ENCODE measurements at places on chromosomes 5 and 9. TPM values are rescaled to one million over a fixed set of nuclear protein-coding genes. Genes with fewer than 3 reads are reported as not detected.
A peak's percentile ranks its signal among the peaks of the same experiment; 100 is the strongest.

The PFN3 gene
- total RNA-seq = not detected

The ORM2 gene
- 1.0 TPM for total RNA-seq

The MARCOL gene
- total RNA-seq = 0.82 TPM

The AHRR gene
- total RNA-seq = 2.3 TPM

The ZNF462 gene
- 48.7 TPM for total RNA-seq

The NEUROG1 gene
- total RNA-seq = not detected

The BARHL1 gene
- total RNA-seq = not detected

The PCDHGA4 gene
- 0.90 TPM for total RNA-seq

The POLK gene
- 17.6 TPM for total RNA-seq

The FRMPD1 gene
- total RNA-seq = 1.1 TPM

The CCNH gene
- total RNA-seq = 49.4 TPM

The PRUNE2 gene
- total RNA-seq = 48.2 TPM

The INSYN2B gene
- total RNA-seq = 0.16 TPM

The PAX5 gene
- total RNA-seq = not detected

The ZNF79 gene
- total RNA-seq = 5.1 TPM

The MCTP1 gene
- 6.8 TPM for total RNA-seq

The ADAMTSL2 gene
- total RNA-seq = 2.7 TPM

The FAXDC2 gene
- 18.1 TPM for total RNA-seq

The TMC1 gene
- 0.77 TPM for total RNA-seq

- DNase-seq = no peak
Observed at GRCh38 chr5:19044311-19044710, 943.7 kb downstream of the CDH18 start.

DNA sequence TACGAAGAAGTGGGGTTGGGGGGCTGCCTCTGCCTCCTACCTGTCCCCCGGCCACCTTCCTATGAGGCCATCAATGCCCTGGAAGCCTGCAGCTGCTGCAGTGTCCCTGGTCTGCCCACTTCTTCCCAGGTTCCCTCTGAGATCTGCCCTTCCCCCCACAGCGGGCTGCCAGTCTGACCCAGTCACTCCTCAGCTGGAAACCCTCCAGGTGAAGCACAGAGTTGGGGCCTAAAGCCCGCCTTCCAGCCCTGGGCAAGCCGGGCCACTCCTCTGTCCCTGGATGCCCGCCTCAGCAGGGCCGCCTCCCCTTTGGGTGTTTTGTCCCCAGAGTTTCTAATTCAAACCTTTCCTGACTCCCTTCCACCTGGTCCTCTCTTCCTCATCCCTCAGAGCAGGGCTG is 137.0 kb downstream of the RXRA start:
- DNase-seq = no peak

- DNase-seq = no peak
Observed at GRCh38 chr9:70421272-70422180, 7.1 kb upstream of the KLF9 start.

DNA sequence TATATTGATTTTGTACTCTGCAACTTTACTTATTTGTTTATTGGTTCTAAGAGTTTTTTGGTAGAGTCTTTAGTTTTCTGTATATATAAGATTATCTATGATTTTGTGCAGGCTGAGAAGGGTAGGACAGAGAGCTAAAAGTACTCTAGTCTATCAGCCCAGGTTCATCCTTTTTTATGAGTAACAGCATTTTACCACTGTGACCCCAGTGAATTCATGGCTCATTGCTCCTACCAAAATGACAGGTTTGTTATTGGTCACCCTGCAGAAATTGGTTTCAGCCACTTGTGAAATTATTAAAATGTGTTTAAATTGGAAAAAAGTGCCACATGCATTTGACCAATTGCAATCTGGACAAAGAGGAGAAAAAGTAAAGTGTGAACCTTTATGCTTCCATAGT is 421.4 kb upstream of the DAB2 start:
- DNase-seq = no peak

- DNase-seq = no peak
Observed at GRCh38 chr5:6166698-6167394, 211.5 kb downstream of the MED10 start.

DNA sequence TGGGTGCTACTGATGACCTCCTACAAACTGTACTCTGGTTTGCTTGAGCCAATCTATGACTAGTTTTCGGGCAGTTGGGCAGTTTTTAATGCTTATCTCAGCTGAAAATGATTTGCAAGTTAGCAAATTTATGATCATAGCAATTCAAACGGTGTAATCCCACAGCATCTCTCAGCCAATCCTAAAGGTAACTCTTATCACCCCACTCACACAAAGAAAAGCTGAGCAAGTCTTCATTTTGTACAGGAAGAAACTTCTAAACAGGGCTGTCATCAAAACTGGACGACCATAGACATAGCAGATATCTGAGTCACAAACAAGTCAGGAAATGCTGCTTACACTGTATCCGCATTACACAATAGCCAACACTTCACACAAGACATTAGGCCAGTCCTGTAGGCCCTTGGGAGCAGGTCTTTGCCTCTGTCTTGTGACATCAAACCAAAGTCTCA is 2.6 kb upstream of the ENC1 start:
- DNase-seq = no peak

DNA sequence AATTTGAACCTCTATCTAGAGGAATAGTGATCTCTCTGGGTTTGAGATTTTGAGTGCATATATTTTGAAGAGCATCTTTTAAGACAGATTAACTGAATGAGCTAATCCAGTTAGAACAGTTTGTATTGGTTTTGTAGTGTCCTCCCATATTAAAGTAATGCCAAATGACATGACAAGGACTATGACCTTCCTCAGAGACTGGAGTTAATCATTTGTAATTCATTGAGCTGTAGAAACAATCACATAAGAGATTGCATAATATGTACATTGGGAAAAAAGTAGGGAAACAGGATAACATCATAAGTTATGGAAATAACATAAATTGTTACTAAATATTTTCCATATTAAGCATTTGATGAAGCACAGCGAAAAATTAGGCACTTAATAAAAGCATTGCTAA is 45.8 kb upstream of the PRDM9 start:
- no peak for DNase-seq

GRCh38 chr5:141560725-141561483 is 57.9 kb downstream of the DIAPH1 start:
- DNase-seq = peak; percentile 69

DNA sequence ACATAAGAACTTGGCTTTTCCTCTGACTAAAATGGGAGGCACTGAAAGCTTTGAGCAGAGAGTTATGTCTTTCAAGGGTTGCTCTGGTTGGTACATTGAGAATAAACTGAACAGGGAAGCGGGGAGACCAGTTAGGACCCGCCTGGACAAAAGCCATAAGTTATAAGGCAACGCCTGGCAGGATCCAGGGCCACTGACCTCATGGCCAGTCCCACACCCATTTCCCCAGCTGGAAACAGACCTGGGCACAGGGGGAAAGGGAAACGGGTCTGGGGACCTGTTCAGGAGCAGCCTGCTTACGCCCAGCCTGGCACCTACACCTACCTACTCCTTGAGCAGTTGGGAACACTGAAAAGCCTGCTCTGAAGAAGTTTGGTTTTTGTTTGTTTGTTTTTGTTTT is 1.3 kb downstream of the SPINK4 start:
- peak; percentile 50 for DNase-seq

GRCh38 chr9:70791936-70792335 is 329.5 kb downstream of the TRPM3 start:
- no peak for DNase-seq

- no peak for DNase-seq
Observed at GRCh38 chr9:130755377-130756007, 61.9 kb downstream of the EXOSC2 start.

DNA sequence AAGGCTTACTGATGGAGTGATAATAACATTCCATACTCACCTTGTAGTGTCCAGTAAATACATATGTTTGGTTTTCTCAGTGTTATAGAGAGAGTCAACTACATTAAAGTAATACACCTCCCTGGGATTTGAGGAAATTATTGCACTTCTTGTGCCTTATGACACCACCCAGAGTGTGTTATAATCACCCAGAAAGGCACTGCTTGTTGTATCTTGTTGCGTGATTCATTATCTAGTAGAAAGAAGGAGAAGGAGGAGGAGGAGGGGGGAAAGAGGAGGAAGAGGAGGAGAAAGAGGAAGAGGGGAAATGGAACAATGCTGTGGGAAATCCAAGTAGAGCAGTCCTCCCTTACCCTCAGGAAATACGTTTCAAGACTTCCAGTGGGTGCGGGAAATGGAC is 661.8 kb upstream of the WWC1 start:
- no peak for DNase-seq

GRCh38 chr5:96952974-96953730 is 17.3 kb downstream of the LNPEP start:
- DNase-seq = peak; percentile 34

GRCh38 chr5:44943647-44944046 is 134.9 kb downstream of the MRPS30 start:
- DNase-seq = no peak

DNA sequence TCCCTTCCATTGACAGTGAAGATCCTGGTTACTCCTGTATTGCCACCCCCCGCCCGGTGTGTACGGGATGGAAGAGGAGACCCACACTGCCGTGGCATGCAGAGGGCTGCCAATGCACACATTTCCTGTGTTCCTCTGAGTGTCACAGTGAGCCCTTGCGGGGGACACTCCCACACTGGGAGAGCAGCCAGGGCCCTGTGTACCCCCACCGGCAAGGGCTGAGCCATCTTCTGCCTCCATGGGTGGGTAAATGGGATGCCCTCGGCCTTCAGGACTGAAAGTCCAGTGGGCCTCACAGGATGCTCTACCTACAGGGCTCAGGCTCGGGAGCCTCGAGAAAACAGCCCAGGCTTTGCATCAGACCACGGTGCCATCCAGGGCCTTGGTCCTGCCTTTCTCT is 18.1 kb downstream of the IRX1 start:
- no peak for DNase-seq

- DNase-seq = no peak
Observed at GRCh38 chr9:95529910-95530309, 13.1 kb upstream of the PTCH1 start.

- DNase-seq = no peak
Observed at GRCh38 chr5:113181409-113181808, 204.8 kb downstream of the DCP2 start.

DNA sequence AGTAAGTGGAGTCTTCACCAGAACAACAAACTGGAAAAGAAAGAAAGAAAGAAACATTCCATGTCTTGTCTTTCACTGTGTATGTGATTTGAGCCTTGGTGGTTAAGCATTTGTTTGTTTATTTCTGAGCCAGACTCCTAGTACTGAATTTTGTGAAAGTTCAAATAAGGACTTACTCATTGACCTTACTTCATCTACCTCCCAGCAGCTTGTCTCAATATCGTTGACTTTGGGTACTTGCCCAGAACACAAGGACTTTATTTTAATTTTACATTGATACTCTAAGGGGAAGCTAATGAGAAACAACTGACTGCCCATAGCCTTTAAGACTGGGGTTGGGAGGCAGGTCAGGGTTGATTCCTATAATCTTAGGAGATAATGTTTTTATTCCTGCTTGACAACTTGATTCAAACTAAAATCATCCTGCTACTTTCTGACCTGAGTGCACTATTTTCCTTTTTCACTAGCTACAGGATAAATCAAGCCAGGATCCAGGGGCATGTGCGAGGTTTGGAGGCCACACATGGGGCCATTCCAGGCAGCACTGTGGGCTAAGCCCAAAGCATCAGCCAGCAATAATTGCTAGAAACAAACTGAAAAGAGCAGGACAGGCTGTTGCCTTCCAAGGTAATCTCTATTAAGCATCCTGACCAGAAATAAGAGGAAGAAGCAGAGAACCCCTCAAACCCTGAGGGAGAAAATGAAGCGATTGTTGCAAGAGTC is 138.9 kb upstream of the RUSC2 start:
- DNase-seq = no peak

GRCh38 chr5:84718377-84718776 is 333.7 kb upstream of the EDIL3 start:
- no peak for DNase-seq

DNA sequence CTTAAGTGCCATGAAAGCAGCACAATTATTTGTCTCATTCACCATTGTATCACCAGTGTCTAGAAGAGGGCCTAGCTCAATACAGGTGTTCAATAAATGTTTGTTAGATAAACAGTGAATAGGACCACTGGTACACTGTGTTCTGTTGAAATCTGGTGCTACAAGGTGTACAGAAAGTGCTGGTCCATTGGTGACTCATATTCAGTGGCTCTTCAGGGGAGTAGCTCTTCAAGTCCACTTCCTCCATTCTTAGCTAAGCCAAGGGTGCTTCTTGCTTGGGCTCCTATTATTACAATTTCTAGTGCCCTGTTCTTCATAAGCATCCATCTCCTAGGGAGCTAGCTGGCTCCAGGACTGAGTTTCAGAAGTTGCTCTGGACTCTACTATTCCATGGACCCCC is 6.4 kb upstream of the FCHO2 start:
- no peak for DNase-seq

- no peak for DNase-seq
Observed at GRCh38 chr5:178186427-178186826, 744 bp downstream of the GMCL2 start.

DNA sequence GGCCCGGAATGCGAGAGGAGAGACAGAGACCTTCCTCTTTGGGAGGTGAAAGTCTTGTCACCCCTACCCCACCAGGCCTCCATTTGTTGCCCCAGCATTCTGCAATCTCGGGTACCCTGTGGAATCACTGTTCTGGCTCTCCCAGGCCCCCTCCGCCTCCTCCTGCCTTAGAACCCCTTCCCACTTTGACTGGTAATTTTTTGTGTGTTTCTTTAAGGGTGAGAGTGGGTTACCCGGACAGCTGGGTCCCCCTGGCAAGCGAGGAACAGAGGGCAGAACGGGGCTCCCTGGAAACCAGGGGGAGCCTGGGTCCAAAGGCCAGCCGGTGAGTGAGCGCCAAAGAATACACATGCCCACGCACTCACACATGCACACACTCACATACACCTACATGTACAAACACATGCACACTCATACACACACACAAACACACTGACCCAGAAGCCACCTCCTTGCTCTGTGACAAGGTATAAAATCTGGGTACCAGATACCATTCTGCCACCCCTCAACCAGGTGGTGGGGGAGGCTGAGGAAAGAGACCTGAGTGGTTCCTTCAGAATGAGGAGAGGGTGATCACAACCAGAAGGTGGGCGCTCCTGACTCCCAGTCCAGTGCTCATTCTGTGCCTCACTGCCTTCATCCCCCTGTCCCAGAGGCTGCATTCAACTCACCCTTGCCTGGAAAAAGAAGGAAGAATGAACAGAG is 30.9 kb upstream of the ORM1 start:
- DNase-seq = no peak

DNA sequence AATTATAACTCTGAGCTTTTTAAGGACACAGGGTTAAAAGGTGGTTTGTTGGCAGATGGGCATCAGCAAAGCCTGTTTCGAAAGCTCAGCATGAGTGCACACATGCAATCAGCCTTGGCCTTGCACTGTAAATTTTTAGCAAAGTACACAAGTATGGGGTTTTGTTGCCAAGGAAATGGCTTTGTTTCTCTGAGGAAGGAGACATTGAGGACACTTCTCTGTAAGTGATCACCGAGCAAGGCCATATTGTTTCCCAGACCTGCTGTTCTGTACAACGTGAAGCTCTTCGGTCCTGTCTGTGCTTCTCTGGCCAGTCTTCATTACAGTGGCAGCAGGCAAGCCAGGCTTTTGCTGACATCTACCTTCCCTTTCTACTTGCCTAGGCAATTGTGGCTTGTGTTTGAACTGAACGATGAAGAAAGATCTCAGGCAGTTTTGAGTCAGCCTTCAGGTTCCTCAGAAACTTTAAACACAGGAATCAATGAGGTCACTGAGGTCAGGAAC is 27.9 kb upstream of the GLRX start:
- DNase-seq = no peak

- DNase-seq = no peak
Observed at GRCh38 chr5:100828071-100828897, 74.8 kb downstream of the ST8SIA4 start.

- no peak for DNase-seq
Observed at GRCh38 chr5:107217721-107218130, 453.0 kb downstream of the EFNA5 start.

- DNase-seq = no peak
Observed at GRCh38 chr9:131663288-131663687, 76.6 kb downstream of the RAPGEF1 start.
